HepG2 (cell line): ENCODE measurements at places on chromosomes 1 and 21. TPM values are rescaled to one million over a fixed set of nuclear protein-coding genes. Genes with fewer than 3 reads are reported as not detected.

DNA sequence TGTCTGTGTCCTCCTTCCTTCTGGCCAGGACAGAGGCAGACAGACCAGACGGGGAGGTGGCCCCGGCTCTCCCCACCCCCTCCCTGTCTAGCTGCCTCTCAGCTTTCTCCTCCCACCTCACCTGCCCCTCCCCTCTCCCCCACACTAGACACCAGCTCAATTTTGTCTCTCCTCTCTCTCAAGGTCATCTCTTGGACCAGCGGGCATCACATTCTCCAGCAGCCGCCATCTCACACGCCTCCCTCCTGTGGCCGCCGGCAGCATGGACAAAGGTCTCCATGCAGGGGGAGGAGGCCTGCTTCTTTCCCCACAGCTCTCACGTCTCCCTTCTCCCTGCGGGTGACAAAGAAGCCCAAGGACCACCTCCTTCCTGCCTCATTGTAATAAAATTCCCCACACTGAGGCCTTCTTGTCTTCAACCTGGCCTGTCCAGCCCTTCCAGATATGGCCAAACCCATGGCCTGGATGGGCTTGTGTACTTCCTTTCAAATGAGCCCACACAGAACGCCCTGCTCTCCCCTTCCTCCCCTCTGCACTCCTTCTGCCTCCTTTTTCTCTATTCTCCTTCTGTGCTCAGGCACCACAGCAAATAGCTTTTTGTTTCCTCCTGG lies 14.6 kb downstream of the OPTC start:
- peak; percentile 51 for DNase-seq
- H3K36me3 ChIP-seq = no peaks in the 10 kb centered on the region
- no peak overlapping the region for H3K27ac ChIP-seq
- H3K4me1 ChIP-seq = peaks cover 13% of the 10 kb centered on the region

GRCh38 chr1:2350501-2350900 lies 40.9 kb downstream of the MORN1 start:
- no peak overlapping the region for H3K27ac ChIP-seq
- peaks cover 7% of the 10 kb centered on the region; the same call in 1 of the 2 replicates for H3K4me1 ChIP-seq
- H3K36me3 ChIP-seq = no peaks in the 10 kb centered on the region
- H3K27me3 ChIP-seq = peaks cover 51% of the 10 kb centered on the region
- no peak overlapping the region for H3K4me3 ChIP-seq

- H3K36me3 ChIP-seq = no peaks in the 10 kb centered on the region
- H3K4me3 ChIP-seq = no peak overlapping the region
- peaks cover 36% of the 10 kb centered on the region; the same call in 2 of the 3 replicates for H3K27me3 ChIP-seq
- no peak for DNase-seq
- no peak overlapping the region for H3K27ac ChIP-seq
These were observed 9.3 kb downstream of the KIF21B start for GRCh38 chr1:201013991-201014815.

DNA sequence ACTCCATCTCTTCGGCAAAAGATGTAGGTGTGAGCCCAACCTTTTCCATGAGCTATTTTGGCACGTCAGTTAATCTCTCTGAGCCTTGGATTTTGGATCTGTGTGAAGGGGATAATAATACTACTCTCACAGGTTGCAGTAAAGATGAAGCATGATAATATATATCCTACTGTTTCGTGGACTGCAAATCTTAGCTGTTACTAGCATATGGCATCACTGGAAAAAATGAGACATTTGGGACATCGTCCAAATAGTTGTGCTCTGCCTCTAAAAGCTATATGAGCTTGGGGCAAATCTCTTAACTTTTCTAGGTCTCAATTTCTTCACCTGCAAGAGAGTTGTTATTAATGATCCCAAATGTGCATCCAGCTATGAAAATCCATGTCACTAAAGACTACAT lies 147.4 kb upstream of the ZRANB2 start:
- no peaks in the 10 kb centered on the region for H3K36me3 ChIP-seq
- H3K27me3 ChIP-seq = no peaks in the 10 kb centered on the region
- H3K27ac ChIP-seq = no peak overlapping the region
- DNase-seq = no peak

GRCh38 chr1:28508435-28508754 lies 2.6 kb downstream of the RCC1 start:
- peak overlapping the region; percentile 97 for H3K4me3 ChIP-seq
- DNase-seq = no peak
- H3K4me1 ChIP-seq = peaks cover 50% of the 10 kb centered on the region
- H3K36me3 ChIP-seq = peaks cover 52% of the 10 kb centered on the region
- H3K27me3 ChIP-seq = no peaks in the 10 kb centered on the region; the same call in 2 of the 3 replicates

DNA sequence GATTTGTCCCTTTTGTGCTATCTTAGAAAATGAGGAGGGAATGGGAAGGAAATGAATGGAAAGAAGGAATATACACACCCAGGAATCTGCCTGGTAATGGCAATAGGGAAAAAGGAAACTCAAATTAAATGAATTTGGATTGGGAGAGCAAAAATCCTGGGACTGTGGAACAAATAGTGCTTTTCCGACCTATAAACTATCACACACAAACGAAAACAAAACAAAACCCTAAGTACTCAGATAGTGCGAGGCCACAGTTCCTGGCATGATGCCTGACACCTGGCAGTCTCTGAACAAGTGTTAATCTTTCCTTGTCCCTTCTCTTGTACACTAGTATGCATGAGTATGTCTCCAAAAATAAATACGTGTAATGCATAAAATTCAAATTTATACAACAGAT lies 319.8 kb upstream of the SPAG17 start:
- no peak for DNase-seq
- no peak overlapping the region for H3K4me3 ChIP-seq
- H3K4me1 ChIP-seq = no peaks in the 10 kb centered on the region
- no peaks in the 10 kb centered on the region for H3K36me3 ChIP-seq

- peaks cover 15% of the 10 kb centered on the region for H3K4me1 ChIP-seq
- H3K36me3 ChIP-seq = no peaks in the 10 kb centered on the region
- DNase-seq = no peak
- H3K27me3 ChIP-seq = no peaks in the 10 kb centered on the region
- no peak overlapping the region for H3K27ac ChIP-seq
These were observed 3.7 kb upstream of the PHACTR4 start for GRCh38 chr1:28365864-28366263.

Gene PLPP3
- 33.9 and 65.8 TPM in 2 replicates for total RNA-seq

Gene KIFAP3
- total RNA-seq = 10.0 and 13.1 TPM in 2 replicates

Gene SCAF4
- 7.8 and 9.1 TPM in 2 replicates for total RNA-seq
